ENCODE measurements at places on chromosomes 6 and 20.

DNA sequence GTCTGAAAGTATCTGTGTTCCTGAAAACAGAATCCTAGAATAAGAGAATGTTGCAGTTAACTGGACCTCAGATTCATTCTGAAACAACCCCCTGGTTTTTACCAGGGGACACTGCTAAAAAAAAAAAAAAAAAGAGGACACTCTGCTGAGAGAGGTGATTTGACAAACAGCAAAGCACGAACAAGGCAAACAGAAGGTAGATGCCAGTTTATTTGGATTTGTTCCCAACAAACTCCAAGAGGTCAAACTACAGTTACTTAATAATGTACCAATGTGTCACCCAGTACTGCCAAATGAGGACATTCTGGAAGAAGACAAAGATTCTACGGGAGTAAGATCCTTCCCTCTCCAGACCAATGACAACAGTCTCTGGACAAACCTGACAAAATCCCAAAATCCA, 40.6 kb upstream of the SLC22A16 start:
- DNase-seq = peak; percentile 63

DNA sequence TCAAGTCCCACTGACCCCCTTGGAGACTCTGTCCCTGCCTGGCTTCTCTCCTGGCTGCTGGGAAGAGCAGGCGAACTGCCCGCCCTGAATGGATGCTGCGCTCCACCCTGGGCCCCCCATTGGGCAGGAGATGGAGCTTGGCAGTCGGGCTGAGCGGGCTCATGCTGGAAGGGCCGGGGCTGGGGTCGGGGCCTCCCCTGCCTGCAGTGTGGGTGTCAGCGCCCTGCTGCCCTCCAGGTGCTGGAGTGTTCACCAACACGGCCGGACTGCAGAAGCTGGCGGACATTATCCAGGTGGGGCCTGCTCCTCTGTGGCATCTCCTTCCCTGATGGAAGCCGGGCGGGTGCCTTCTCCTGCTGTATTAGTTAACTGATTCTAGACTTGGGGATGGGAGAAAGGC, 16.0 kb upstream of the TNFRSF6B start:
- DNase-seq = no peak

DNA sequence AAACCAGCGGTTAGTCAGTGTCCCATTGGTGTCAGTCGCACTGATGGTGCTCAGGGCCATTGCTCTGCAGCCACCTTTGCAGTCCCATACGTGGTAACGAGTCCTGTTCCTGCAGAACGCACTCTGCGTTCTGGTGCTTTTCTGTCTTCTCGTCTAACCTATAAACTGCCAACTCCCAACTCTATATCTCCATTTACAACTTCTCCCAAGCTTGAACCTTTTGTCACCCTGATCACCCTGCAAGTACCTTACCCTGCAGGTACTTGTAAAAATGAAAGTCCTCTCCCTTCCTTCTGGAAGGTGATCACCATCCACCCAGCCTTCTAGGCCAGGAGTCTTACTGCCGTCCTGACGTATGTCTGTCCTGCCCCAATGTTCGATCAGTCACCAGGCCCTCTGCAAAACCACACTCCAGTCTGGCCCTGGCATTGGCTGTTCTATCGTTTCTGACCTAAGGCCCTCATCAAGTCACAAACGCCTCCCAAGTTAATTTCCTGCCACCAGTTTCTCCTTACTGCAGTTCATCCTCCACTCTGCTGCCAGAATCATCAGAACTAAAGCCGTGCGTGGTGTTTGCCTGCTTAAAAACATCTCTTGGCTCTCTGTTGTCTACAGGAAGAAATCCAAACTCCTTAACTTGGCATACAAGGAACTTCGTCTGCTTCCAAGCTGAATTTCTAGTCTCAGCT, 7.9 kb downstream of the RREB1 start:
- no peak for DNase-seq

DNA sequence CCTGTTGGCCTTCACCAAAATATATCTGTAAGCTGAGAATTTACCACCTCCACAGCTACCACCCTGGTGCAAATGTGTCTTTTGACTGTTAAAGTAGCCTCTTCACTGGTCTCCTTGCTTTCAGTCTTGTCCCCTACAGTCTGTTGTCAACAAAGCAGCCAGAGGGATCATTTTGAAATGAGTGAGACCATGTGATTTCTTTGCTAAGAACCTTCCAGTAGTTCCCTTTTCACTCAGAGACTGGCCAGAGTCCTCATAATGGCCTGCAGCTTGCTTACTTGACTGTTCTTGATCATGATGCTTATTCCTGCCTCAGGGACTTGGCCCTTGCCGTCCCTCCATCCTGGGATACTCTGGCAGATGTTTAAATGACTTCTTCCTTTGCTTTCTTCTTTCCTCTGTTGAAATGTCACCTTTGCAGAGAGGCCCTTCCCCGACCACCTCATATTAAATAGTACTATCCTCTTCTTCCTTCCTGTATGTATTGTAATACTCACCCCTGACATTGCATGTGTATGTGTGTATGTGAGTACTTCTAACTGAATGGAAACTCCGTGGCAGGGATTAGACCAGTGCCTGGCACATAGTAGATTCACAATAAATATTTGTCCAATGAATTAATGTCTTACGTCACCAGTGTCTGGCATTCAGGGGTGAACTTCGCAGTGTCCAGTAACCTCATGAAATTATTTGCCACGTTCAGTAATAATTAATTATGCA, 5.0 kb downstream of the MANBAL start:
- no peak for DNase-seq

Measured in NCI-H69 (cell line).